ENCODE measurements at places on chromosomes 11 and 22. TPM values are rescaled to one million over a fixed set of nuclear protein-coding genes. Genes with fewer than 3 reads are reported as not detected.
A peak's percentile ranks its signal among the peaks of the same experiment; 100 is the strongest.

DNA sequence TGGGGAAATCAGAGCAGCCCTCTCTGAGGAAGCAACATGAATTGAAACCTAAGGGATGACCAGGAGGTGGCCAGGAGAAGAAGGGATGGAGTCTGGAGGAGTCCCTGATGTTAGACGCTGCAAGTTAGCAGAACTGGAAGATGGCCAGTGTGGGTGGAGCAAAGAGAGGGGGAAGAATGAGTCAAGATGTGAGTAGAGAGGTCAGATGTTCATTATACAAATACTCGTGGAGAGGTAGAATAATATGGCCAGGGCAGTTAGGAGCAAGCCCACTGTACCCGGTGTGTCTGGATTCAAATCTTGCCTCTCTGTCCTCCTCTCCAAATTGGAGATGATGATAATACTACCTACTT, 242.0 kb downstream of the TENM4 start:
- H3K27me3 ChIP-seq = no peaks in the 10 kb centered on the region
- H3K4me3 ChIP-seq = no peak overlapping the region
- DNase-seq = peak; percentile 17
- H3K27ac ChIP-seq = no peak overlapping the region

DNA sequence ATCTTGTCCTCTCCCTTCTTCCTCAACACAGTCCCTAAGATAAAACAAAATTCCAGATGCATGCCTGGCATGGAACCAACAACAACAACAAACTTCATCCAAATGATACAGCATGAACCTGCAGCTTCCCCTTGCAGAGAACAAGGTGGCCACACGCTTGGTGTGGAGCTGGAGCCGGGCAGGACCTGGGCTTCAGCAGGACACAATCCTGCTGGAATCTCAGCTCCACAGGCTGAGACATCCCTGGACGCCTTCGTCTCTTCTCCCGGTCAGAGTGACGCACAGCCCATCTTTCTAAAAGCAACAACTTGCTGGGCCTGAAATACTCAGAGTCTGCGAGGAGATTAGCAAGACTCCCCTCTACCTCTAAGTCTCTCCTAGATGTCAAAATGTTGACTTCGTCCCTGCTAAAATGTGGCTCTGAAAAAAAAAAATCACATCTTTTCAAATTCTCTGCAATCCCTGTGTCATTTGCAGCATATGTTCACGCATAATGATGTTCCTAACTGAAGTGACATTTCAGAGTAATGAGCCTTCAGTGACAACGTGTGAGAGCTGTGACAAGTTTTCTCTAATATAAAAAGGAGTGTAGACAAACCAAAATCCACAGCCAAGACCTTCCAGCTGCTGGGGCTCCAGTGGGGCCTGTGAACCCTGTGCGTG, 1232.3 kb downstream of the TBC1D22A start:
- no peaks in the 10 kb centered on the region for H3K36me3 ChIP-seq
- no peak overlapping the region for H3K27ac ChIP-seq
- no peaks in the 10 kb centered on the region for H3K27me3 ChIP-seq
- DNase-seq = no peak

- H3K36me3 ChIP-seq = no peaks in the 10 kb centered on the region
- no peaks in the 10 kb centered on the region for H3K27me3 ChIP-seq
- H3K27ac ChIP-seq = no peak overlapping the region
- H3K4me3 ChIP-seq = no peak overlapping the region
Observed at GRCh38 chr11:13680501-13681264, 12.2 kb downstream of the FAR1 start.

DNA sequence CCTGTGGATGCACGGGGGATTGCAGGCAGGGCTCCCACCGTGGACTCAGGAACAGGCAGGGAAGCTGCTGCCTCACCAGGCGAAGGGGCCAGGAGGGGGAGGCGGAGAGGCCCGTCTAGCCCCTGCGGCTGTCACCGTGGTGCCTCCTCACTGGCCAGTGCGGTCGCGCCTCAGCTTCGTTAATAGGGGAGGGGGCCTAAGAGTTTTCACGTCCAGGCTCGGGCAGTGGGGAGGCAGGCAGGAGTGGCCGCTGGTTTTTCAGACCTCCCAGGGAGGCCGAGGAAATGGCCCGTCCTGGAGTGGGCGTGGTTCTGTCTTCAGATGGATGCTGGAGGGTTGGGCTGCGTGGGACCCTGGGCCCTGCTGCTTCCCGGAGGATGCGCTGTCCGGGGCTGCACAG, 91.1 kb upstream of the B3GAT1 start:
- H3K27ac ChIP-seq = no peak overlapping the region
- no peaks in the 10 kb centered on the region for H3K36me3 ChIP-seq
- no peaks in the 10 kb centered on the region for H3K27me3 ChIP-seq
- no peak for DNase-seq
- no peaks in the 10 kb centered on the region for H3K4me1 ChIP-seq

DNA sequence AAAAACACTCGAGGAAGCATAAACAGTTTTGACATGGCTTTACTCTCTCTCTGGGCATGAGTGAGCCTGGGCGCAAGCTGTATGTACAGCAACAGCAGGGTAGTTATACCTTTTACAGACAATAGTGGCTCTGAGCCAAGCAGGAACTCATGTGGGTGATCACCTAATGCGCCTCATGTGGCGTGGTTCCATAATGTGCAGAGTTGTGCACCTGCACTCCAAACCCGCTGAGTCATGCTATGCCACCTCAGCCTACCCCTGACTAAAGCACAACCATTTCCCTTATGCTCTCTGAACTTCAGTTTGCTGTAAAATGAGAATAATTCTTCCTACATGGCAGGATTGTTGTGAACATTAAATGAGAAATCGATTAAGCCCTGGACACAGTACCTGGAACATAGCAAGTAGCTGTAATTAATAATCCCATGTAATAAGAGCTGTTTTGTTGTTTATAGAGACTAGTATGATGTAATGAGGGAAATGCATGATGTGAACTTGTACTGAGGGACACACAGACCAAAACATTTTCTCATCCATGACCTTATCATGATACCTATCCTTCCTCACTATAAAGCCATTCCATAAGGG, 71.6 kb downstream of the CCDC34 start:
- H3K27me3 ChIP-seq = no peaks in the 10 kb centered on the region
- peaks cover 7% of the 10 kb centered on the region for H3K4me1 ChIP-seq
- H3K4me3 ChIP-seq = no peak overlapping the region
- DNase-seq = no peak
- no peaks in the 10 kb centered on the region for H3K36me3 ChIP-seq

DNA sequence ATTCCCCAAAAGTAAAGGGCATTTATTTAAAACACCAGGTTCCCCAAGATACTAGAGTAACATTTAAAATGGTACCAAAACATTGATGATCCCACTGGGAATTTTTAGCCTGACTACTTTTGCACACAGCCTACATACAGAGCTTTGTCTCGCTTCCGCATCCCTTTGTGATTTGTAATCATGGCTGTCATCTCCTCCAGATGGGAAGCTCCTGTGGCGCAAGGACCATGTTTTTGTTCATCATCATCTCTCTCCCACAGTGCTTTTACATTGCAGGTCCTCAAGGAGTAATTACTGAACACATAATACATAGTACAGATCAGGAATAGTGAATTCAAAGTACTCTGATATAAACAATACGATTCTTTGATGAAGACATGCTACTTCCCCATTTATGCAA, 231.2 kb upstream of the MTNR1B start:
- no peaks in the 10 kb centered on the region for H3K4me1 ChIP-seq
- no peak for DNase-seq
- H3K36me3 ChIP-seq = no peaks in the 10 kb centered on the region

DNA sequence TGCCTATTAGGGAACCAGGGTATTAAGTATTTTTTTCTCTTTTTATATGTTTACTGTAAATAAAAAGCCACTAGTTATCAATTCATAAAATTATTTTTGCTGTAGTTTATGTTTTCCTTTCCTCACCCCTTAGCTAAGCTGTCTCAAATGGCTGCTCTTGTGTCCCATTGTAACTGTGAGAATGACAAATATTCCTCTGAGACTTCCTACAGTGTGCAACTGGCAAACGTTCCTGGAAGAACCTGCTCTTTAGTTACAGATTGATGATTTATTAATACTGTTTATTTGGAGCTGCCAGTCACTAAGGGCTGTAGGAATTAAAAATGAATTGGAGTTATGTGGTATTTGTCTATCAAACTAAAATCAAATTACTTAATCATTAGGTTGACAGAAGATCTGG, 675.4 kb upstream of the ARHGAP42 start:
- H3K4me3 ChIP-seq = no peak overlapping the region
- no peak for DNase-seq
- H3K27me3 ChIP-seq = no peaks in the 10 kb centered on the region
- no peaks in the 10 kb centered on the region for H3K36me3 ChIP-seq
- H3K4me1 ChIP-seq = peaks cover 36% of the 10 kb centered on the region

- no peaks in the 10 kb centered on the region for H3K27me3 ChIP-seq
- H3K27ac ChIP-seq = no peak overlapping the region
- no peak overlapping the region for H3K4me3 ChIP-seq
- no peaks in the 10 kb centered on the region for H3K4me1 ChIP-seq
Observed at GRCh38 chr22:23969071-23969470, 2.4 kb downstream of the DDTL start.

GRCh38 chr11:68780829-68781228, 29.5 kb upstream of the TESMIN start:
- no peak overlapping the region for H3K27ac ChIP-seq
- H3K27me3 ChIP-seq = no peaks in the 10 kb centered on the region
- no peaks in the 10 kb centered on the region for H3K4me1 ChIP-seq
- H3K4me3 ChIP-seq = no peak overlapping the region

DNA sequence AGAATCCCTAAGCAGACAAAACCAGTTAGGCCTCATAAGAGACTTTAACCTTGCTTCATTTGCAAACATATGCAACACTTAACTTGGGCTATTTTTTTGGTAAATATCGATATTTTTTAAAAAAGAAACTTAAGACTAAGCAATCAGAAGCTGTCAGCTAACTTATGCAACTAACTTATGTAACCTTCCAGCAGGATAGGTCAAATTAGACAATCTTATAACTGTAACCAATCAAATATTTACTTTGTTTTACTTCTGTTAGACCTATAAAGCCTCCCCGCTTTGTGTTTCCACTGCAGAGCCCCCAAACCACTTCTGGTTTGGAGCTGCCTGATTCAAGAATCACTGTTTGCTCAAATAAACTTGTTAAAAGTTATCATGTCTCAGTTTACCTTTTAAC, 8.0 kb downstream of the MSANTD4 start:
- no peak for DNase-seq
- no peak overlapping the region for H3K27ac ChIP-seq
- H3K36me3 ChIP-seq = no peaks in the 10 kb centered on the region
- H3K4me1 ChIP-seq = peaks cover 3% of the 10 kb centered on the region
- H3K4me3 ChIP-seq = no peak overlapping the region

DNA sequence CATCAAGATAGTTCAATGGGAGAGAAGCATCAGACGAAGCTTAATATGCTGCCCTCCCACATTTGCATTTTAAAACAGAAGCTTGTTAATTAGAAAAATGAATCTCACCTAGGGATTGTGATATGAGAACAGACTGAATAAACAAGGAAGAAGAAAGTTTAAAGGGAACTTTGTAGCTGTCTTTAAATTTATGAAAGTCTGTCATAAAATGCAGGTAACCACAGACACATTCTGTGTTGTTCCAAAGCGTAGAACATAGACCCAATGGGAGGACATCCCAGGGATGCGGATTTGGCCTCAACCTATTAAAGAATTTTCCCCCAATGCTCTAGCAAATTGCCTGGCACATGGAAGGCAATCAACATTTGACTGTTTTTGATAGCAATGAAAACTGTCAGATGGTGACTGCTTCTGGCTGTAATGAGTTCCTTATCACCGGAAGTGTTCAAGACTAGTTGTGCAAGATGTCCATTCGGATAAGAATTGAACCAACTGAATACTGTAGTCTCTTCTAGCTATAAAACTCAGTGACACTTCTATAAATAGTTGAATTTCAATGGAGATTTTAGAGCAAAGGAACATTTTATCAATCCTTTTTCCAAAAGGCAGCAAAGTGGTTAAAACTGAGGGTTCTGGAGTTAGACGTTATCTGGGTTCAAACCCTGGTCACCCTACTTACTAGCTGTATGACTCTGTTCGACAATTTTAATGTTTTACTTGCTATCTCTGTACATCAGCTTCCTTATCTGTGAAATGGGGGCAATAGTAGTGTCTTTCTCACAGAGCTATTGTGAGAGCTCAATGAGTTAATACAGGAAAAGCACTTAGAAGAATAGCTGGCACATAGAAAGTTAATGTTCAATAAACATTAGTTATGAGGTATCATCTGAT, 64.9 kb downstream of the LIF start:
- no peak for DNase-seq
- H3K27me3 ChIP-seq = no peaks in the 10 kb centered on the region
- H3K4me3 ChIP-seq = no peak overlapping the region
- no peaks in the 10 kb centered on the region for H3K36me3 ChIP-seq

- no peak overlapping the region for H3K4me3 ChIP-seq
- no peaks in the 10 kb centered on the region for H3K27me3 ChIP-seq
- H3K4me1 ChIP-seq = no peaks in the 10 kb centered on the region
- no peak for DNase-seq
- no peak overlapping the region for H3K27ac ChIP-seq
- H3K36me3 ChIP-seq = no peaks in the 10 kb centered on the region
Observed at GRCh38 chr11:124193221-124194010, 10.3 kb downstream of the OR10D3 start.

- no peak overlapping the region for H3K4me3 ChIP-seq
- H3K27ac ChIP-seq = no peak overlapping the region
- H3K36me3 ChIP-seq = no peaks in the 10 kb centered on the region
- peaks cover 5% of the 10 kb centered on the region for H3K4me1 ChIP-seq
Observed at GRCh38 chr22:40212121-40212520, 34.4 kb downstream of the TNRC6B start.

GRCh38 chr22:32852395-32853251, 51.1 kb downstream of the TIMP3 start:
- H3K4me1 ChIP-seq = no peaks in the 10 kb centered on the region
- H3K27ac ChIP-seq = no peak overlapping the region
- H3K4me3 ChIP-seq = no peak overlapping the region
- no peaks in the 10 kb centered on the region for H3K27me3 ChIP-seq

- H3K27me3 ChIP-seq = no peaks in the 10 kb centered on the region
- H3K27ac ChIP-seq = peak overlapping the region; percentile 26
- no peaks in the 10 kb centered on the region for H3K4me1 ChIP-seq
- no peak for DNase-seq
- H3K4me3 ChIP-seq = no peak overlapping the region
Observed at GRCh38 chr11:9688716-9689511, 25.0 kb downstream of the SWAP70 start.

DNA sequence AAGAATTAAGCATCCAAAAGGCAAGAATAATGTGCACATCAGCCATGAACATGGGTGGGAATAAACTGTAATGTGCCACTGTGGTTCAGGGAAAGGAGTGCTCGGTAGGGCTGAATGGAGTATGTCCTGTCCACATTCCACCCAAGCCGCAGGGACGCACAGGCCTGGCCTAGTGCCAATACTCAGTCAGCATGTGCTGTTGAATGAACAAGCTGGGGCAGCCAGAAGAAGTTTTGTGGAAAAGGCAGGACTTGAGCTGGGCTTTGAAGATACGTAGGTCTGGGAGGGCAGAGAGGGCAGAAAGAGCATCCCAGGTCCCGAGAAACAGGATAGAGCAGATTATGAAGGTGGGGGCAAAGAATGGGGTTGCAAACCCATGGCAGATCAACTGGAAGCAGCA, 60.0 kb upstream of the PLET1 start:
- no peaks in the 10 kb centered on the region for H3K36me3 ChIP-seq
- H3K27ac ChIP-seq = no peak overlapping the region
- no peaks in the 10 kb centered on the region for H3K4me1 ChIP-seq
- H3K4me3 ChIP-seq = no peak overlapping the region

GRCh38 chr22:46328797-46329196, 6.7 kb upstream of the TRMU start:
- H3K36me3 ChIP-seq = no peaks in the 10 kb centered on the region
- H3K27ac ChIP-seq = no peak overlapping the region
- no peaks in the 10 kb centered on the region for H3K4me1 ChIP-seq

- no peak overlapping the region for H3K27ac ChIP-seq
- no peak for DNase-seq
- no peaks in the 10 kb centered on the region for H3K36me3 ChIP-seq
- H3K4me3 ChIP-seq = no peak overlapping the region
- no peaks in the 10 kb centered on the region for H3K27me3 ChIP-seq
Observed at GRCh38 chr11:27423125-27423524, 49.5 kb downstream of the LGR4 start.

The SAAL1 gene
- polyA plus RNA-seq = 8.8 TPM

The GUCY1A2 gene
- polyA plus RNA-seq = 1.1 TPM

The ZBED5 gene
- 49.3 TPM for polyA plus RNA-seq
